ENCODE measurements at places on chromosomes 6 and 20.
A peak's percentile ranks its signal among the peaks of the same experiment; 100 is the strongest.

- DNase-seq: no peak
Observed at GRCh38 chr20:60055740-60056139, 97.5 kb downstream of the CDH26 start.

DNA sequence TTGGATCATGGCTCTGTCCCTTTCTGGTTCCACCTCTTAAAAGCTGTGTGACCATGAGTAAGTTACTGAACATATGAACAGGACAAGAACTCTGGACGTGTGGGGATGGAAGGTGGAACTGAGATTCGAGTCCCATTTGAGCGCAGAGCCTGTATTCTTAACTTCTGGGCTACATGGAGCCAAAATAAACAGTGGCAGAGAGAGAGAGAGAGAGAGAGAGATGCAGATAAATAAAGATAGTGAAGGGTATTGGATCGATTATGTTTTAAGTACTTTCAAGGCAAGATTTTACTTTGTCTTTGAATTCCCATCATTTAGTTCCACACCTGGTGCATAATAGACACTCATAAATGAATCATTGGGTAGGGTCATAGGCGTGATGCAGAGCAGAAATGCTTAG is 39.7 kb downstream of the SLC35D3 start:
- DNase-seq: no peak

GRCh38 chr20:8018958-8019245 is 659 bp downstream of the TMX4 start:
- peak; percentile 54 for DNase-seq

DNA sequence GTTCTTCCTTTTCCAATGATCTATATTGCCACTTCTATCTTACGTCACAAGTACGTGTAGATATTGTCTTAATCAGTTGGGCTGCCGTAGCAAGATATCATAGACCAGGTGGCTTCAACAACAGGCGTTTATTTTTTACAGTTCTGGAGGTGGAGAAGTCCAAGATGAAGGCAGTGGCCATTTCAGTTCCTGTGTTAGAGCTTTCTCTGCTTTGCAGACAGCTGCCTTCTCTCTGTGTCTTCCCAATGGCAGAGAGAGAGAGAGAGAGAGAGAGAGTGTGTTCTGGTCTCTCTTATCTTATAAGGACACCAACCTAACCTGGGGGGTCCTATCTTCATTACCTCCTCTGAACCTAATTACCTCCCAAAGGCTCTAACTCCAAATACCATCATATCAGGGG is 8.3 kb downstream of the HSF2 start:
- DNase-seq: no peak

DNA sequence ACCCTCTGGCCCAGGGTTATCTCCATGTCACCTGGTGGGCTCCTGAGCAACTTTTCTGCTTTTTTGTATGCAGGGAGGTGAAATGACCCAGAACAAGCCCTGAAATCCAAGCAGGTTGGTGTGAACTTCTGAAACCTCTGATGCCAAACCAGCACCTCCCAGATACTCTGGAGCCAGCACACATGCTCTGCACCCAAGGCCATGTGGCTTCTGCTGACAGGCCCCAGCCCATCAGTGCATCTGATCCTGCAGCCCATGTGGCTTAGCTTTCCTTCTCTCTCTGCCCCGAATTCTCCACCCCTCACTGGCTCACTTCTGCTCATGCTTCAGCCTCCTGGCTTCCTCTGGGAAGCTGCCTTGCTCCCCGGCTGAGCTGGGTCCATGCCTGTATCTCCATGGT is 59.3 kb upstream of the RPS6KA2 start:
- no peak for DNase-seq

DNA sequence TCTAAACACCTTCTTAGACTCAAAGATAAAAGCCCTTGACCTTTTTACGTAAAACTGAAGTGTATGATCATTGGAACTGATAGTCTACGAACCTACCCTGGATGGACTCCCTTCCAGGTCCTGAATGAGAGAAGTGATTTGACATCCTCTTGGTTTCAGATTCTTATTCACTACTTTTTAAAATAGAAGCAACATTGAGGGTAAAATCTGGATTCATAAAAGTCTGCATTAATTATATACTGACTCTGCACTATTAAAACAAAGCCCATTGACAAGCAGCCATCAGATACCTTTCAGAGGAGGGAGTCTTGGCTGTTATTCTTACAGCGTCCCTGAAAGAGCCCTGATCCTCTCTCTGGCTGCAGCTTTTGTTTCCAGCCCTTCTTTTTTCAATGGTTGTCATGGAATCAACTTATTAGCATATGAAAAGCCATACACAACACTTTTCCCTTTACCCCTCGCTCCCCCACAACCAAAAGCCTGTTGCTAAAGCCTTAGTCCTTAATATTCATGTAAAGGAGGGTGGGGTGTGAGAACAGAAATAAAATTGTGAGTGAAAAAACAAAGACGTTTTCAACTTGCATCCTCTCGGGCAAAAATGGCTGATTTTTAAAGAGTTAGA is 270.0 kb upstream of the MARCKS start:
- no peak for DNase-seq

DNA sequence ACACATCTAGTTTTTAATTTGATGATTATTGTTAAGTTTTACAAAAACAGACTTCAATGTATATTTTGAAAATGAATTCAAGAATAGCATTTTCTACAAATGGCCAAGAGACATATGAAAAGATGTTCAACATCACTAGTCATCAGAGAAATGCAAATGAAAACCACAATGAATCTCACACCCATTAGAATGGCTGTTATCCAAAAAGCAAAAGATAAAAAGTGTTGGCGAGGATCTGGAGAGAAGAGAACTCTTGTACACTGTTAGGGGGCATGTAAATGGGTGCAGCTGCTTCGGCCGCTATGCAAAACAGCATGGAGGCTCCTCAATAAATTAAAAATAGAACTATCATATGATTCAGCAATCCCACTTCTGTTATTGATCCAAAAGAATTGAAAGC is 185.8 kb upstream of the CCN2 start:
- DNase-seq: no peak

DNA sequence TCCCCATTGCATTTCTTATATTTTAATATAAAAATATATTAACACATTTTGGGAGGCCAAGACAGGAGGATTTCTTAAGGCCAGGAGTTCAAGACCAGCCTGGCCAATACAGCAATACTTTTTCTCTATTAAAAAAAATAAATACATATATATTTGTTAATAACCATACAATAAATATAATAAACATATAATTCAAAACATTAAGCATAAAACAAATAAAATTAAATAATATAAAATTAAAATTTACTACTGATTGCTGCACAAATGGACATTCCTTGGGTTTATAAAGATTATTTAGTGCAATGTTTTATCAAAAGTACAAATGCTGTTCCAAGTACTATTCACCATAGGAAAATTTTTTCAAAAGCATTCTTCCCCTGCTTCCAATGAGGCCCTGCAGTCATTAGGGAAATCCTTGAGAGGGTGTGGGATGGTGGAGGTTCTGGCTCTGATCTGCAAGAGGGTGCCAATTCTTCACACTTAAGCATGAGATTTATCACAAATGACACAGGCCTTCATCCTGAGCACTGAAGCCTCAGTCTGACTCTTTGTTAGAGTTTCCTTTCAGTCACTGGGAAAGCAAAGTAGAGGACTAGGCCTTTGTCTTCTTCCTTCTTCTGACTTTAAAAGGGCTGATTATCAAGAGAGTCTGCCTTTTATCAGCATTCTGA is 596.7 kb downstream of the EPM2A start:
- DNase-seq: no peak

- no peak for DNase-seq
Observed at GRCh38 chr6:122564230-122564629, 46.0 kb upstream of the PKIB start.

DNA sequence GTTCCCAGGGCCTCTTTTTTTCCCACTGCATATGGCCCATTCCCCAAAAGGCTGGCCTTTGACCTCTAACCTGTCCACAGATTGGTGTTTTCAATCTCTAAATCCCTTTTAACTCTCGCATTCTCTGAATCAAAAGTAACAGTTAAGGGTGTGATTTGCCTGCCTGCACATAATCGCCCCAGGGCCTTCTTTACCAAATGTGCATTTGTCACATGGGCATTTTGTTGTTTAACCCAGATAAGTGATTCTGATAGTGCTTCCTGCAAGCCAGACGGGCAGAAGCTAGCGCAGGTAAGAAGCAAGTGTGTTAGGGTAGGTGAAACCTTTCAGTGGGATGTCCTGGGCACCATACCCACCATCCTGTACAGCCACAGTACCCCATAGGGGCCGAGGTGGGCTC is 49.4 kb upstream of the PLEKHG1 start:
- DNase-seq: no peak

GRCh38 chr20:8757146-8757545 is 311.7 kb upstream of the PLCB4 start:
- no peak for DNase-seq

- no peak for DNase-seq
Observed at GRCh38 chr20:52959125-52959524, 13.0 kb upstream of the TSHZ2 start.

GRCh38 chr6:41442800-41443501 is 103.2 kb upstream of the FOXP4 start:
- DNase-seq: no peak

DNA sequence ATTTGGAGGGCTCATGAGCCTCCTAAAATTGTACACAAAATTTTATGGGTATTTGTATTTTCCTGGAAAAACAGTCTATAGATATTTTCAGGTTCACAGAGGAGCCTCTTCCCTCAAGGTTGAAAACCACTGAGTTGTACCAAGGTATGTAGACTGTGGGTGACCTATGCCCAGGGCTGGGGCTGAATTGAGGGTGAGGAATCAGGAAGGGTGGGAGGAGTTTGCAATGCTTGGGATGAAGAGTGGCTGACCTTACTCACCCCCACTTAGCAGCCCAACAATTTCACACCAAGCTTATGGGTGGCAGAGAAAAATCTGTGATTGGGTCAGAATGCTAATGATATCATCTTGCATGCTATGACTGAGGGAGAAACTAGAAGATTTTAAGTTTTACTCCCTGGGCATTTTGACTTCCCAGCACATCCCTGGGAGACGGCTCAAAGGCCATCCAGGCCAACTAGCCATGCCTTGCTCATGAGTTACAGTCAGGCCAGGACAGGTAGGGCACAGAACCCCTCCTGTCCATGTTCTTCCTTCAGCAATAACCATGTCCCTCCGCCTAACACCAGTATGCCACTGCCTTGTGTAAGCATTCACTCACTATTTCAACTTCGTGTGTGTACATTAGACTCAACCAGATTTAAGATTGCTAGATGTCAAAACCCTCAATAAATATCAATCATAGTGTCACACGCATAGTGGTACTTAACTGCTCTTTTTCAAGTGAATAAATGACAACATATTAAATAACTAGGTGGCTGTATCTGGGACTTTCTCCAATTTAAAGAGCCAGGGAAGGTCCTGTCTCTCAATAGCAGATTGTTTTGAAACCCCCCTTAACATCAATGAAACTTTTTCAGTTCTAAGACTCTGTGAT is 16.6 kb downstream of the ADTRP start:
- no peak for DNase-seq

DNA sequence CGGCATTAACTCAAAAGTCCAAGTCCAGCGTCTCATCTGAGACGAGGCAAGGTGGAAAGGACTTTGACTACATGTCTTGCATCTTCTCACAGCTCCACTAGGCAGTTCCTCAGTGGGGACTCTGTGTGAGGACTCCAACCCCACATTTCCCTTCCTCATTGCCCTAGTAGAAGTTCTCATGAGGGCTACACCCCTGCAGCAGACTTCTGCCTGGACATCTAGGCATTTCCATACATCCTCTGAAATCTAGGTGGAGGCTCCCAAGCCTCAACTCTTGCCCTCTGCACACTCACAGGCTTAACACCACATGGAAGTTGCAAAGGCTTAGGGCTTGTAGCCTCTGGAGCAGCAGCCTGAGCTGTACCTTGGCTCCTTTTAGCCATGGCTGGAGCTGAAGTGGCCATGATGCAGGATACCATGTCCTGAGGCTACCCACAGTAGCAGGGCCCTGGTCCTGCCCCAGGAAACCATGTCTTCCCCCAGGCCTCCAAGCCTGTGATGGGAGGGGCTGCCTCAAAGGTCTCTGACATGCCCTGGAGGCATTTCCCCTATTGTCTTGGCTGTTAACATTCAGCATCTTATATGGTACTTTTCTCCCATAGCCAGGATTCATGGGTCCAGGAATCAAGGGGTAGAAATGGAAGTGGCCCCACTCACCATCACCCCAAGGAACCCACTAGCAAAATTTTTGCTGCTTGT is 194.6 kb upstream of the KCNG1 start:
- no peak for DNase-seq

DNA sequence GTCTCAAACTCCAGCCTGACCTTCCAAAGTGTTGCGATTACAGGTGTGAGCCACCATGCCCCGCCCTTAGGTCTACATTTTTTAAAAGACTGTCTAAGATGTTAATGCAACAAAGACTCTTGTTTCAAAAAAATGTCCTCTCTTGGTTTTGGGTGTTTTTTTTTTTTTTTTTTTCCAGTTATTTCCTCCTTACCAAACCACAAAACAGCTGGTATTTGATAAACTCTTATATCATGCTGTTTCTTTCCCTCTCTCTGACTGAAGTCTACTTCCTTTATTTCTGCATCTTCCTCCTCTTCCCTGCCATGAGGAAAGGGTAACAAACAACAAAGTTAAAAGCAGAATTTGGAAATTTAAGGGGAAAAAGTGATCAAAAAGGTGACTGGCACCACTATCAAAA is 21.2 kb downstream of the STK38 start:
- no peak for DNase-seq

Measured in activated CD8-positive, alpha-beta memory T cell treated with anti-CD3 and anti-CD28 coated beads for 1 hour (primary cell).